ENCODE measurements at places on chromosomes 2 and 18. TPM values are rescaled to one million over a fixed set of nuclear protein-coding genes. Genes with fewer than 3 reads are reported as not detected.
A peak's percentile ranks its signal among the peaks of the same experiment; 100 is the strongest.

GRCh38 chr2:66890166-66890742, 455.3 kb downstream of the MEIS1 start:
- H3K27me3 ChIP-seq = peaks cover 2% of the 10 kb centered on the region
- H3K4me3 ChIP-seq = no peak overlapping the region
- H3K27ac ChIP-seq = no peak overlapping the region
- DNase-seq = no peak

- no peaks in the 10 kb centered on the region for H3K4me1 ChIP-seq
- no peak overlapping the region for H3K27ac ChIP-seq
- H3K4me3 ChIP-seq = no peak overlapping the region
- H3K27me3 ChIP-seq = no peaks in the 10 kb centered on the region
Observed at GRCh38 chr2:195734931-195735330, 77.9 kb downstream of the SLC39A10 start.

- no peak for DNase-seq
- H3K4me1 ChIP-seq = peaks cover 18% of the 10 kb centered on the region
- H3K27me3 ChIP-seq = peaks cover 37% of the 10 kb centered on the region
- no peaks in the 10 kb centered on the region for H3K36me3 ChIP-seq
Observed at GRCh38 chr2:205865905-205866441, 183.7 kb downstream of the NRP2 start.

- no peak overlapping the region for H3K4me3 ChIP-seq
- peaks cover 24% of the 10 kb centered on the region for H3K4me1 ChIP-seq
- H3K36me3 ChIP-seq = peaks cover 3% of the 10 kb centered on the region
- H3K27me3 ChIP-seq = no peaks in the 10 kb centered on the region
- no peak for DNase-seq
Observed at GRCh38 chr2:239621611-239622010, 220.8 kb upstream of the HDAC4 start.

DNA sequence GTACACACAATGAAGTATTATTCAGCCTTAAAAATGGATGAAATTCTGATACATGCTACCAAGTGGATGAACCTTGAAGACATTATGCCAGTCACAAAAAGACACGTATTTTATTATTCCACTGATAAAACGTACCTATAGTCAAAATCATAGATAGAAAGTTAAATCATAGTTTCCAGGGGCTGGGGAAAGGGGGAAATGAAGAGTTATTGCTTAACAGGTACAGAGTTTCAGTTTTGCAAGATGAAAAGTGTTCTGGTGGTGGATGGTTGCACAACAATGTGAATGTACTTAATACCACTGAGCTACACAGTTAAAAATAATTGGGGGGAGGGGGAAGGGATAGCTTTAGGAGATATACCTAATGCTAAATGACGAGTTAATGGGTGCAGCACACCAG, 279.0 kb upstream of the STON1 start:
- H3K4me3 ChIP-seq = no peak overlapping the region
- H3K36me3 ChIP-seq = no peaks in the 10 kb centered on the region
- H3K27me3 ChIP-seq = no peaks in the 10 kb centered on the region
- peak overlapping the region; percentile 28 for H3K27ac ChIP-seq
- no peak for DNase-seq
- peaks cover 17% of the 10 kb centered on the region for H3K4me1 ChIP-seq

- H3K27me3 ChIP-seq = no peaks in the 10 kb centered on the region
- H3K4me3 ChIP-seq = no peak overlapping the region
- H3K4me1 ChIP-seq = no peaks in the 10 kb centered on the region
- no peak overlapping the region for H3K27ac ChIP-seq
Observed at GRCh38 chr2:20549691-20550348, 101.1 kb downstream of the HS1BP3 start.

- H3K27ac ChIP-seq = no peak overlapping the region
- H3K36me3 ChIP-seq = no peaks in the 10 kb centered on the region
- DNase-seq = no peak
- no peaks in the 10 kb centered on the region for H3K27me3 ChIP-seq
Observed at GRCh38 chr2:228657807-228658402, 476.4 kb upstream of the SPHKAP start.

- DNase-seq = no peak
- H3K4me3 ChIP-seq = no peak overlapping the region
- H3K27me3 ChIP-seq = no peaks in the 10 kb centered on the region
- H3K4me1 ChIP-seq = peaks cover 18% of the 10 kb centered on the region
- H3K27ac ChIP-seq = no peak overlapping the region
Observed at GRCh38 chr2:159155320-159155719, 131.2 kb downstream of the WDSUB1 start.

GRCh38 chr2:33337385-33337960, 139.0 kb upstream of the RASGRP3 start:
- no peaks in the 10 kb centered on the region for H3K36me3 ChIP-seq
- no peak for DNase-seq
- peaks cover 3% of the 10 kb centered on the region for H3K4me1 ChIP-seq
- H3K27ac ChIP-seq = no peak overlapping the region

Gene UGT1A7
- total RNA-seq = not detected

Gene DNER
- not detected for total RNA-seq

Gene GBX2
- total RNA-seq = not detected

Gene RMND5A
- total RNA-seq = 38.4 TPM

Gene GRP
- total RNA-seq = not detected

Gene MALL
- 0.38 TPM for total RNA-seq

Gene FRZB
- total RNA-seq = not detected

DNA sequence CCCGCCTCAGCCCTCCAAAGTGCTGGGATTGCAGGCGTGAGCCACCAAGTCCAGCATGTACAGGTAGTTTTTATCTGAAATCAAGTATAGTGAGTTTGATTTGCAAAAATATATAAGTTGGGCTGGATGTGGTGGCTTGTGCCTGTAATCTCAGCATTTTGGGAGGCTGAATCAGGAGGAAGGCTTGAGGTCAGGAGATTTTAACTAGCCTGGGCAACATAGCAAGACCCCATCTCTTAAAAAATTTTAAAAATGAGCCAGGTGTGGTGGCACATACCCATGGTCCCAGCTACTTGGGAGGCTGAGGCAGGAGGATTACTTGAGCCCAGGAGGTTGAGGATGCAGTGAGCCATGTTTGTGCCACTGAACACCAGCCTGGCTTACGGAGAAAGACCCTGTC, 5.6 kb upstream of the GALM start:
- H3K4me1 ChIP-seq = peaks cover 44% of the 10 kb centered on the region
- no peak for DNase-seq
- no peaks in the 10 kb centered on the region for H3K36me3 ChIP-seq
- H3K4me3 ChIP-seq = no peak overlapping the region
- no peaks in the 10 kb centered on the region for H3K27me3 ChIP-seq
- H3K27ac ChIP-seq = no peak overlapping the region

DNA sequence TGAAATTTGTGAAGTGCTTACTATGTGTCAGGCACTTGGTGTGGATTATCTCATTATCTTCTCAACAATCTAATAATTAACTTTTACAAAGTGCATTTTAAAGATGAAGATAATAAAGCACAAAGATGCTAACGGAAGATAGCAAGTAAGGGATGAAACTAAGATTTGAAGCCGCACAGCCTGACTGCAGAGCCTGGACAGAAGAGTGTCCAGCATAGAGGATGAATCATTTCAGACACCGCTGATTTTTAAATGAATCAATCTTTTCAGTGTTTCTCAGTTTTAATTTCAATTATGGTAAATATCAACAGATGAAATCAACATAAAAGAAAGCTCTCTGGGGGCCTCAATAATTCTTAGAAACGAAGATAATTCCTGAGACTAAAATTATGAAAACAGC, 24.5 kb upstream of the STAM2 start:
- H3K4me1 ChIP-seq = peaks cover 3% of the 10 kb centered on the region
- DNase-seq = no peak
- peaks cover 31% of the 10 kb centered on the region for H3K27me3 ChIP-seq
- H3K4me3 ChIP-seq = no peak overlapping the region
- H3K27ac ChIP-seq = no peak overlapping the region

Gene TUBA3E
- not detected for total RNA-seq

Gene LNPK
- 22.2 TPM for total RNA-seq

DNA sequence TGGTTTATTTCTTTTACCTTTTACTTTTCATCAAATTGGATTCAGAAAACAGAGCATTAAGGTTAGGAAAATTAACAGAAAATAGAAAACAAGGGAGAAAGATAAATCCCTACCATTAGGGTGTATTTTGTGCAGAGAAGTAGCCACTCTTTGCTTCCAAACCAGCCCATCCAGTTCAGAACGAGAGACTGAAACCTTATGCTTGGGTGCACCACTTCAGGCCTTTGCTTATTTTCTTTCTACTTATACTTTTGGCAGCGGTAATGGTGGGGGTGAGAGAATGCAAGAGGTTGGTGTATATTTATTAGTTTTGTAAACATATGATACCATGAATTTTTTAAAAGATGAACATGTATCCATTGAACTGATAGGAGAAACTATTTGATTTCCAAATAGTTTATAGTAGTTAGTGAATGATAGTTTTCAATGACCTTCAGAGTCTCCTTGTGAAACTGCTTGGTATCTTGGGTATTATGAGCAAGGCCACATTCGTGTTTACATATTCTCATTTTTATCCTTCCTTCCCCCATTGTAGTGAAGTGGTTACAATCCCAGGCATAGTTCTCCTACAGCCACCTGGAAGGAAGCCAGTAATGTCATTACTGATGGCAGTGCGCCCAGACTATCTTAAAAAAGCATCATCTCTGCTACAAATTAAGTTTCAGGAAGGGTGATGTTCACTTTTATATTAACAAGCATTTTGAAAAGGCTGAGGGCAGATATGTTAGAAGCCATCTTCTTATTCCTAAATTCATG, 60.8 kb downstream of the MFSD6 start:
- peaks cover 32% of the 10 kb centered on the region for H3K36me3 ChIP-seq
- no peak overlapping the region for H3K4me3 ChIP-seq
- H3K27me3 ChIP-seq = no peaks in the 10 kb centered on the region
- peaks cover 54% of the 10 kb centered on the region for H3K4me1 ChIP-seq
- H3K27ac ChIP-seq = no peak overlapping the region

GRCh38 chr2:224973112-224974016, 68.9 kb downstream of the DOCK10 start:
- no peak overlapping the region for H3K27ac ChIP-seq
- H3K36me3 ChIP-seq = no peaks in the 10 kb centered on the region

GRCh38 chr18:11040823-11041656, 108.3 kb downstream of the PIEZO2 start:
- peak; percentile 30 for DNase-seq
- no peak overlapping the region for H3K27ac ChIP-seq
- no peak overlapping the region for H3K4me3 ChIP-seq
- H3K27me3 ChIP-seq = peaks cover 16% of the 10 kb centered on the region
- H3K4me1 ChIP-seq = no peaks in the 10 kb centered on the region
- no peaks in the 10 kb centered on the region for H3K36me3 ChIP-seq

Gene PPP1CB
- 235 TPM for total RNA-seq

Gene GATA6
- not detected for total RNA-seq

GRCh38 chr2:133970641-133971040, 283.2 kb upstream of the MGAT5 start:
- H3K27ac ChIP-seq = no peak overlapping the region
- peaks cover 3% of the 10 kb centered on the region for H3K27me3 ChIP-seq
- no peaks in the 10 kb centered on the region for H3K4me1 ChIP-seq

DNA sequence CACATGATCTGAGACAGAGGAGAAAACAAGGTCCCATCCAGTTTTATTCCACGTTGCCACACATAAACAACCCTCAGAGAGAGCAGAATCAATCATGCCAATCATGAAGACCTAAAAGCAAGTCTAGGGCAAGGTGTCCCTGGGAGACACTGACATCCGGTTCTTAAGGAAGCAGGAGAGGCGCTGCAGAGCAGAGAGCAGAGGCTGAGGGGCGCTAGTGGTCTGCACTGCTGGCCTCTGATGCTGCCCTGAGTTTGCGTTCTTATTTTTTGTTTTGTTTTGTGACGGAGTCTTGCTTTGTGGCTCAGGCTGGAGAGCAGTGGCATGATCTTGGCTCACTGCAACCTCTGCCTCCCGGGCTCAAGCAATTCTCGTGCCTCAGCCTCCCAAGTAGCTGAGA, 83.3 kb downstream of the SMIM21 start:
- H3K27me3 ChIP-seq = peaks cover 3% of the 10 kb centered on the region
- no peak overlapping the region for H3K4me3 ChIP-seq
- H3K36me3 ChIP-seq = no peaks in the 10 kb centered on the region
- no peak overlapping the region for H3K27ac ChIP-seq
- DNase-seq = no peak
- H3K4me1 ChIP-seq = no peaks in the 10 kb centered on the region

Gene GALNT3
- total RNA-seq = 1.5 TPM

DNA sequence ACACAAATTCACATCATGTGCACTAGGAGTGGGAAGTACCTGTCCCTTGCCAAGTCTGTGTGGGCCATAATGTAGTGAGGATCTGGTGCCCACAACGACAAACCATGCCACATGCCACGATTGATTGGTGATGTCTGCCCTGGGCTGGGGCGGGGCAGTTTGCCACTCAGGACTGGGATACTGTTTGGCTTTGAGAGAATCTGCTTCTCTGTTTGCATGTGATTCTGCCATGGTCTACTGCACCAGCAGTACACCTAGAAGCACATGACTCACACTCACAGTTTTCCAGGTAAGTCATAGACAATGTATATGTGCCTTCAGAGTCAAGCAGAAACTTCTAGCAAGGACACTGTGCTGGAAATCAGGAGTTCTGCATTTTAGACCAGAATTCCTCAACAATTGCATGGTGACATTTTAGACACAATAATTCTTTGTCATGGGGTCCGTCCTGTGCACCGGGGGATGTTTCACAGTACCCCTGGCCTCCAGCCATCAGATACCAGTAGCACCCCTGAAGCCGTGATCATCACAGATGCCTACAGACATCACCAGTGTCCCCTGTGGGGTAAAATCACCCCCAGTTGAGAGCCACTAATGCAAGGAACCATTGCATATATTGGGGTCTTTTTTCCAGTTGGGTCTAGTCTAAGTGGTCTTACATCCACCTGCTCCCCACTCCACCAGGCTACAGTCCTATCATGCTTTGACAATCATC, 278.3 kb downstream of the EIPR1 start:
- DNase-seq = no peak
- no peaks in the 10 kb centered on the region for H3K4me1 ChIP-seq
- no peak overlapping the region for H3K27ac ChIP-seq

- no peaks in the 10 kb centered on the region for H3K36me3 ChIP-seq
- DNase-seq = no peak
Observed at GRCh38 chr2:147363181-147363580, 481.6 kb upstream of the ACVR2A start.

GRCh38 chr2:123362671-123363440, 662.2 kb upstream of the CNTNAP5 start:
- no peak overlapping the region for H3K4me3 ChIP-seq
- H3K36me3 ChIP-seq = no peaks in the 10 kb centered on the region
- no peak for DNase-seq
- no peak overlapping the region for H3K27ac ChIP-seq
- H3K27me3 ChIP-seq = no peaks in the 10 kb centered on the region

- H3K27ac ChIP-seq = peak overlapping the region; percentile 11
- DNase-seq = no peak
- H3K27me3 ChIP-seq = no peaks in the 10 kb centered on the region
- peaks cover 55% of the 10 kb centered on the region for H3K4me1 ChIP-seq
- peaks cover 11% of the 10 kb centered on the region for H3K36me3 ChIP-seq
Observed at GRCh38 chr2:61434314-61434713, 36.6 kb downstream of the USP34 start.

GRCh38 chr2:227653419-227653818, 13.2 kb upstream of the SCYGR5 start:
- peaks cover 4% of the 10 kb centered on the region for H3K4me1 ChIP-seq
- no peak overlapping the region for H3K27ac ChIP-seq
- peaks cover 3% of the 10 kb centered on the region for H3K27me3 ChIP-seq
- H3K36me3 ChIP-seq = no peaks in the 10 kb centered on the region
- DNase-seq = no peak
